Activated naive CD8-positive, alpha-beta T cell treated with anti-CD3 and anti-CD28 coated beads for 36 hours (primary cell): ENCODE measurements at places on chromosomes 1 and 21.

- H3K36me3 ChIP-seq, result no peaks in the 10 kb centered on the region
- no peak for DNase-seq
- no peak overlapping the region for H3K4me3 ChIP-seq
- H3K27ac ChIP-seq, result no peak overlapping the region
- no peaks in the 10 kb centered on the region for H3K4me1 ChIP-seq
- no peaks in the 10 kb centered on the region for H3K27me3 ChIP-seq
These were observed 33.2 kb upstream of the FOXD3 start for GRCh38 chr1:63289135-63289534.

DNA sequence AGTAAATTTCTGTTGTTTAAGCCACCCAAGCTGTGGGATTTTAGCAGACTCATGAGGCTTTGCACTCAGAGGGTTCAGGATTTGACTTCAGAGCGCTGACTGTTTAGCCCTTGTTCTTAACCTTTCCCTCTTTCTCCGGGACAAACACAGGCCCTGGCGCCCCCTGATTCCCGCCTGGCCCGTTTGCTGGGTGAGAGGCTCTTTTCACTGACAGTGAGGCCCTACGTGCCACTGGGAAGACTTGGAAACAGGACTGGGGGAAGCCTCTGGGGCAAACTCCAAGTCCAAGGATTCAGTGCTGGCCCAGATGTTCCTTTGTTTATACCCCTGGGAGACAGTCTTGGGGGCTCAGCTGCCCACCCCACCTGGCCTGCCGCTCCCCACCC, 11.7 kb upstream of the TRIM63 start:
- H3K27ac ChIP-seq, result no peak overlapping the region
- H3K36me3 ChIP-seq, result no peaks in the 10 kb centered on the region
- no peaks in the 10 kb centered on the region for H3K4me1 ChIP-seq
- H3K27me3 ChIP-seq, result peaks cover 20% of the 10 kb centered on the region
- no peak for DNase-seq
- H3K4me3 ChIP-seq, result no peak overlapping the region

DNA sequence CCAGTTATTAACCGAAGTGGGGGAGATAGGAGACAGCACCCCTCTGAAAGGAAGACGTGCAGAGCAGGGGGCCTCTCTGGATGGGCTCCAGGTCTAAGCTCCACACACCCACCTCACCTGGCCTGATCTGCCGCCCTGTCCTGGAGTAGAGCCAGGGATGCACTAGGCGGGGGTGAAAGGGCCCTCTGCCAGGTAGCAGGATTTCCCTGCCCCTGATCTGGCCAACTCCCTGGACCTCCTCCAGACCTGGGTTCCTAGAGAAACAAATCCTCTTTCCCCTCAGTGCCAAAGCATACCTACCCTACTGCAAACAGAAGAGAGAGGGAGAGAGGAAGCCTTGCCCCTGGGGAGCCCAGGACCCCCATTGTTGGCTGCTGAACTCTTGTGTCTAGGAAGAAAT, 2.0 kb downstream of the CRABP2 start:
- no peak overlapping the region for H3K27ac ChIP-seq
- H3K27me3 ChIP-seq, result peaks cover 44% of the 10 kb centered on the region
- H3K4me1 ChIP-seq, result peaks cover 28% of the 10 kb centered on the region
- H3K36me3 ChIP-seq, result no peaks in the 10 kb centered on the region
- H3K4me3 ChIP-seq, result no peak overlapping the region

DNA sequence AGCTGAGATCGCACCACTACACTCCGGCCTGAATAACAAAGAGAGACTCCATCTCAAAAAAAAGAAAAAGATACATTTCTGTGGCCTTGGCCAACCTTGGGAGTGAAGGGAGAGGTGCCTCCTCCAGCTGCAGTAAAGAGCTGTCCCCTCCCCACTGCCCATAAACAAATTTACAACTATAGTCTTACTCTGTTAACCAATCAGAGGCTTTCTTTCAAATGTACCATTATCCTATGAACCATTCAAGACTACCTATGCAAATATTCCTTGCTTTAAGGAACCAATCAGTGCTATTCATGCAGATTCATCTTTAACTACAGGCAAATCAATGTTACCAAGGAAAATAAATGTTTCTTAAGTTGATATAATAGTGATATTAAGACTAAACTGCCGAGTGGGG, 1.0 kb downstream of the CELA2B start:
- H3K27me3 ChIP-seq, result no peaks in the 10 kb centered on the region
- H3K4me3 ChIP-seq, result no peak overlapping the region
- H3K36me3 ChIP-seq, result no peaks in the 10 kb centered on the region
- DNase-seq, result no peak

GRCh38 chr1:205237526-205238484, 10.1 kb downstream of the TMCC2 start:
- H3K27me3 ChIP-seq, result no peaks in the 10 kb centered on the region
- DNase-seq, result peak; percentile 66
- peak overlapping the region; percentile 63 for H3K4me3 ChIP-seq
- H3K4me1 ChIP-seq, result peaks cover 58% of the 10 kb centered on the region
- peak overlapping the region; percentile 95 for H3K27ac ChIP-seq

GRCh38 chr1:26016258-26016952, 5.2 kb upstream of the EXTL1 start:
- no peak overlapping the region for H3K27ac ChIP-seq
- H3K4me1 ChIP-seq, result peaks cover 21% of the 10 kb centered on the region
- H3K4me3 ChIP-seq, result no peak overlapping the region
- peaks cover under 1% of the 10 kb centered on the region for H3K27me3 ChIP-seq
- DNase-seq, result no peak
